K562 (cell line): ENCODE measurements at places on chromosomes 7 and 10.

- no peaks in the 10 kb centered on the region for H3K36me3 ChIP-seq
- no peak overlapping the region for H3K4me3 ChIP-seq
- H3K27me3 ChIP-seq, result no peaks in the 10 kb centered on the region
Observed at GRCh38 chr10:90226517-90226916, 525.1 kb downstream of the KIF20B start.

GRCh38 chr7:23628370-23628769 lies 31.2 kb downstream of the CCDC126 start:
- H3K4me1 ChIP-seq, result no peaks in the 10 kb centered on the region
- no peak for DNase-seq
- no peak overlapping the region for H3K27ac ChIP-seq
- no peaks in the 10 kb centered on the region for H3K36me3 ChIP-seq
- H3K27me3 ChIP-seq, result no peaks in the 10 kb centered on the region; the same call in 1 of the 2 replicates
- no peak overlapping the region for H3K4me3 ChIP-seq

GRCh38 chr10:129525401-129525801 lies 58.4 kb downstream of the MGMT start:
- no peaks in the 10 kb centered on the region for H3K4me1 ChIP-seq
- H3K27me3 ChIP-seq, result peaks cover 26% of the 10 kb centered on the region
- H3K36me3 ChIP-seq, result no peaks in the 10 kb centered on the region
- H3K27ac ChIP-seq, result no peak overlapping the region

GRCh38 chr10:7302930-7303557 lies 107.8 kb downstream of the SFMBT2 start:
- no peak overlapping the region for H3K27ac ChIP-seq
- H3K36me3 ChIP-seq, result 0 out of 3 replicates have a peak, but pooled peaks cover 2% of the 10 kb centered on the region
- H3K4me1 ChIP-seq, result peaks cover 7% of the 10 kb centered on the region; the same call in 1 of the 3 replicates
- DNase-seq, result no peak
- H3K27me3 ChIP-seq, result no peaks in the 10 kb centered on the region

GRCh38 chr7:26685606-26686005 lies 178.8 kb downstream of the SKAP2 start:
- H3K36me3 ChIP-seq, result no peaks in the 10 kb centered on the region
- no peak overlapping the region for H3K4me3 ChIP-seq
- no peak for DNase-seq
- no peak overlapping the region for H3K27ac ChIP-seq

DNA sequence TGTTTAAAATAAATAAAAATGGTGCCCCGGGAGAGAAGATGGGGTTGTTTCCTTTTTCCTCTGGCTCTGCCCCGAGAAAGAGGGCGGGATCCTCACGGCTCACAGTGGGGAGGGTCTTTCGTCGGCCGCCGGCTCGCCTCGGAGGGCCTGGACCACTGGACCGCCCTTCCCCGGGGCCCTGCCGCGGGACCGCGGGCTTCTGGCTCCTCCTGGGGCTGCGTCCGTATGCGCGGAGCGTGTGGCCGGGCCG lies 3.5 kb upstream of the IGF2BP3 start:
- H3K4me3 ChIP-seq, result peak overlapping the region; percentile 66
- H3K27me3 ChIP-seq, result no peaks in the 10 kb centered on the region
- DNase-seq, result no peak
- 0 out of 3 replicates have a peak, but pooled peaks cover 2% of the 10 kb centered on the region for H3K36me3 ChIP-seq
- peak overlapping the region; percentile 93 for H3K27ac ChIP-seq

DNA sequence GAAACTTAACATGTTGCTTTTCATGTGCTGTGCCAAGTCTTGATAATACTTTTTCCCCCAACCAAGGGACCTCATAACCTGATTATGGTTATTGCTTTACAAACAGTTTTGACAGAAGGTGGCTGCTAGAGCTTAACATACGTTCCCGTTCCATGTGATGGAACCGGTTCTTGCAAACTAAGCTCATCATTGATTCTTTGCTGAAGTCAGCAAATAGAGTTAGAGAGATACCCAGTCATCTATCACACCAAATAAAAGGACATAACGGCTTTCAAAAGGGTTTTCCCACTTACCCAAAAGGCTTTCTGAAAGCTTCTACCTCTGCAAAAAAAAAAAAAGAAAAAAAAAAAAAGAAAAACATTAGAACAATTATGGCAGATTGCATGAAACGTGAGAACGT lies 230.3 kb upstream of the MDFIC start:
- no peak overlapping the region for H3K27ac ChIP-seq
- no peak overlapping the region for H3K4me3 ChIP-seq
- H3K36me3 ChIP-seq, result no peaks in the 10 kb centered on the region
- no peaks in the 10 kb centered on the region for H3K4me1 ChIP-seq
- H3K27me3 ChIP-seq, result no peaks in the 10 kb centered on the region

- 0 out of 3 replicates have a peak, but pooled peaks cover 2% of the 10 kb centered on the region for H3K27me3 ChIP-seq
- H3K36me3 ChIP-seq, result no peaks in the 10 kb centered on the region
- no peak overlapping the region for H3K4me3 ChIP-seq
- DNase-seq, result no peak
Observed at GRCh38 chr7:55348502-55348901, 16.6 kb upstream of the LANCL2 start.

DNA sequence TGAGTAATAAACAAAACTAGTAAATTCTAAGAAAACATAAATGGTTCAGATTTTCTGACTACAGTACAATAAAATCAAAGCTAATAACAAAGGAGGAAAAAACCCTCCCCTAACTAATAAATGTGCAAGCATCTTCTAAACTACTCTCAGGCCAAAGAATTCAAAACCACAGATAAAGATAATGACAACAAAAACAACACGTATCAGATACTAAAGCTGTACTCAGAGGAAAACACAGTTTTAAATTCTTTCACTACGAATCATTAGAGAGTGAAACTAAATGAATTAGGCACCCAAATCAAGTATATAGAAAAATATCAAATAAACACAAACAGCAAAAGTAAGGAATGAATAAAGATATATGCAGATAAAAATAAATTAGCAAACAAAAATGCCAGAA lies 200.9 kb downstream of the TEX36 start:
- H3K4me3 ChIP-seq, result no peak overlapping the region
- no peaks in the 10 kb centered on the region for H3K36me3 ChIP-seq
- no peak overlapping the region for H3K27ac ChIP-seq

DNA sequence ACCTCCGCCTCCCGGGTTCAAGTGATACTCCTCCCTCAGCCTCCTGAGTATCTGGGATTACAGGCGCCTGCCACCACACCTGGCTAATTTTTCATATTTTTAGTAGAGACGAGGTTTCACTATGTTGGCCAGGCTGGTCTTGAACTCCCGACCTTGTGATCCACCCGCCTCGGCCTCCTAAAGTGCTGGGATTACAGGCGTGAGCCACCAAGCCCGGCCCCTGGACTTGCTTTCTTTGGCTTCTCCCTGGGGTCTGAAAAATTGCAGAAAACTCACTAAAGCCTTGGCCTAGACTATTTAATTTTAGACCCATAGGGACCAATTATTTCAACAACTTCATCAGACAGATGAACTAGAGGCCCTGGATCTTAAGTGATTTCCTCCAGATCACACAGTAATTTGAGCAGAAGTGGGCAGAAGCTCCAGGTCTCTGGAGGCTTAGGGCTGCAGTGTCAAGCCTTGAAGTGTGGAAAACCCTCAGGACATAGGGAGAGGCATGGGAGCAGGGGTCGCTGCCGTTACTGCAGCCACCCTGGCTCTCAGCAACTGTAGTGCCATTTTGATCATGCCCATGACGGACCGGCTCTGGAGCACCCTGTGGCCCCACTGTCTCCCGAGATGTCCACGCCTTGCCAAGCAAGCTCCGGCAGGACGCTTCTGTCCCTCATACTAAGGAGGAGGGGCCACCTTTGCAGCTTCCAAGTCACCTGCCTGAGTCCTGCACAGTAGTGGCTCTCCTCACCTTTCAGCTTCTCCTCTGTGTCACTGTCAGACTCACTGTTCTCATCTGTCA lies 72.4 kb downstream of the DENND2A start:
- no peak overlapping the region for H3K27ac ChIP-seq
- no peak for DNase-seq
- H3K4me1 ChIP-seq, result no peaks in the 10 kb centered on the region
- peaks cover 87% of the 10 kb centered on the region for H3K27me3 ChIP-seq
- H3K36me3 ChIP-seq, result no peaks in the 10 kb centered on the region
- no peak overlapping the region for H3K4me3 ChIP-seq

DNA sequence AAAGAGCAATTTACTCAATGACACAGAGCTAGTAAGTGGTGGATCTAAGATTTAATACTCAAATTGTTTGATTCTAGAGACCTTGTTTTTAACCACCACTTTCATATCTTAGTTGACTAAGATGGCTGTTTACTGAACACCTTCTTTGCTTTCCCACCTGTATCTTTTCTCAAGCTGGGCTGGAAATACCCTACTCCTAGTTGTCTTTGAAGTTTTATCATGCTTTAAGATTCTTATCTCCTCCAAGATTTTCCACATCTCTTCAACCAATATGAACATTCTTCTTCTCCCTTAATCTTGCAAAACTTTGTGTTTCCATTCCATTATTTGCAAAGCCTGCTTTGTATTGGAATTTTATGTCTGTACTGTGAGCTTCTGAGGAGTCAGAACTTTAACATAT lies 157.9 kb downstream of the NXPH1 start:
- H3K36me3 ChIP-seq, result no peaks in the 10 kb centered on the region
- H3K4me3 ChIP-seq, result no peak overlapping the region
- no peaks in the 10 kb centered on the region for H3K4me1 ChIP-seq
- H3K27me3 ChIP-seq, result no peaks in the 10 kb centered on the region
- no peak for DNase-seq

DNA sequence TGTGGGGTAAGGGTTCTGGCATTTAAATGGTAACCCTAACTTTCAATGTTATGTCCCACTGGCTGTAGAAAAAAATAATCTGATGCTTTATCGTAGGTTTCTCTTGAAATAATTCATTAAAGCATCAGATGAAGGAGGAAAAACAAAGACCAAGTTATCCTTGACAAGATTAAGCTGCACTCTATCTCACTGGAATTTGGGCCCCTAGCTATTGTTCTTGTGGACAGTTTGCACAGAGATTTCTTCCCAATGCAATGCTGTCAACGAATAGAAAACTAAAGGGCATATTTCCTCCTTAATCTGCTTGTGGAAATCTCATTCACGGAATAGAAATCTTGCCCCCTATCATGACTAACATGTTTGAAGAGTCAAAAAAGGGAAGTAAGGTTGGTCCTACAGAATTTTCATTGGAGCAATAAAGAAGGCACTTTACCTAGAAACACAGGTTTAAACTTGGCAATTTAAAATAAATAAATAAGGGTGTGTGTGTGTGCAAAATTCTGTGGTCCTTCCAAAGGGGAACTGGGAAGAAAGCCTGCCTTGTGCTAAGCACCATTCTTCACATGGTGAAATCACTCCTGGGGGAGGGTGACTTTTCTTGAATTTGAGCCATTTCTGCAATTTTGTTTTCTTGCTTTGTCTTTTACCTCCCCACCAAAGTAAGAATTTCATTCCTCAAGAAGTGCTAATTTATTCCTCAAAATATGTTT lies 242.8 kb downstream of the GLI3 start:
- H3K27ac ChIP-seq, result no peak overlapping the region
- H3K4me3 ChIP-seq, result no peak overlapping the region
- no peaks in the 10 kb centered on the region for H3K27me3 ChIP-seq
- no peaks in the 10 kb centered on the region for H3K36me3 ChIP-seq
- H3K4me1 ChIP-seq, result no peaks in the 10 kb centered on the region

- H3K27ac ChIP-seq, result no peak overlapping the region
- DNase-seq, result no peak
- no peaks in the 10 kb centered on the region for H3K27me3 ChIP-seq
Observed at GRCh38 chr7:43353902-43354301, 229.0 kb upstream of the STK17A start.

GRCh38 chr7:16648551-16648950 lies 2.6 kb downstream of the BZW2 start:
- no peaks in the 10 kb centered on the region for H3K27me3 ChIP-seq
- H3K4me1 ChIP-seq, result peaks cover 35% of the 10 kb centered on the region
- no peak for DNase-seq
- H3K4me3 ChIP-seq, result peak overlapping the region; percentile 90; the same call in 1 of the 2 replicates
- H3K27ac ChIP-seq, result no peak overlapping the region

DNA sequence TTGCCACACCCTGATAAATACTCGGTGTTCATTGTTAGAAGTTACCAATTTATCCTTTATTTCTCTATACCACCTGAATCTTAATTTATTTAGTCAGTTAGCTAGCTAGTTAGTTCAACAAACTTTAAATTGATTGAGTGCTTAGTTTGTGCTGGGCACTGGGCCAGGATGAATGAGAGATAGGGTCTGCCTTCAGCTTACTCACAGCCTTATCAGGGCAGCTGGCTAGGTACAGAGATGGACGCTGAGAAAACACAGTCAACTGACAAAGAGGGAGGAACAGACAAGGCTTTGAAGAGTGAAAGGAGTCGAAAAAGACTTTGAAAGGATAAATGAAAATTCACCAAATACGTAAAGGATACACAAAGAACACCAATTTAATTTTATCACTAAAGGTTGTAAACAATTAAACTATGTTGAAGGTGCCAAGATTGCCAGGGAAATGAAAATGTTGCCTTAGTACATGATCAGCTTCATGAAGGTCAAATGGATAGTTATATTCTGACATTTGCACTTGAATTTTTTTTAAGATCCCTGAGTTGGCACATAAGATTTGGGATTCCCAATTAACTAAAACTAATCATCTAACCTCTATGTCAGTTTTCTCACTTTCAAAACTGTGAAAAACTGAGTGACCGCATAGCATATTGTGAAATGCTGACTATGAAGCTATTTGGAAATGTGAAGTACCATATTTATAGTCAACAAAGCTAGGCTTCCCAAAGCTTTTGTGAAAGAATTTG lies 2.1 kb downstream of the CAV2 start:
- H3K36me3 ChIP-seq, result peaks cover 22% of the 10 kb centered on the region
- peak overlapping the region; percentile 53; the same call in 1 of the 2 replicates for H3K4me3 ChIP-seq
- H3K27me3 ChIP-seq, result no peaks in the 10 kb centered on the region
- H3K27ac ChIP-seq, result peak overlapping the region; percentile 73

DNA sequence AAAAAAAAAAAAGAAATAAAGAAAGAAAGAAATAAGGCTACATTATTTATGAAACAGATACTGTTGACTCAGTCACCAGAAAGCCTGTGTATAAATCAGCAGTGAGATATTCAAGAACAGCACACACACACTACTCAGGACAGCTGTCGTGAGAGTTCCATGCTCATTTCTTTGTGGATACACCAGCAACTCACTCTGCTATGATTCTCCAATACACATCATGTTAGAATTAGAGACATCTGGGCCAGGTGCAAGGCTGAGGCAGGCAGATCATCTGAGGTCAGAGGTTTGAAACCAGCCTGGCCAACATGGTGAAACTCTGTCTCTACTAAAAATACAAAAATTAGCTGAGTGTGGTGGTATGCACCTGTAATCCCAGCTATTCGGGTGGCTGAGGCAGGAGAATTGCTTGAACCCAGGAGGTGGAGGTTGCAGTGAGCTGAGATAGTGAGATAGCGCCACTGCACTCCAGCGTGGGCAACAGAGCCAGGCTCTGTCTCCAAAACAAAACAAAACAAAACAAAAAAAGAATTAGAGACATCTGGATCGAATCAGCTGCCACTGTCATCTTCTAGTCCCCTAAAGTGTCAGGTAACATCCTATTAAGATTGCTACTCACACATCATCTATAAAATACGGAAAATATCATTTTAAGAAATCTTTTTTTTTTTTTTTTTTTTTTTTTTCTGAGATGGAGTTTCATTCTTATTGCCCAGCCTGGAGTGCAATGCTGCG lies 11.2 kb upstream of the NUPR2 start:
- H3K27me3 ChIP-seq, result no peaks in the 10 kb centered on the region
- DNase-seq, result no peak
- H3K27ac ChIP-seq, result no peak overlapping the region
- no peaks in the 10 kb centered on the region for H3K4me1 ChIP-seq
- H3K36me3 ChIP-seq, result no peaks in the 10 kb centered on the region

- no peak overlapping the region for H3K4me3 ChIP-seq
- H3K27me3 ChIP-seq, result no peaks in the 10 kb centered on the region
- no peaks in the 10 kb centered on the region for H3K4me1 ChIP-seq
- H3K27ac ChIP-seq, result no peak overlapping the region
- H3K36me3 ChIP-seq, result no peaks in the 10 kb centered on the region
Observed at GRCh38 chr10:8402576-8402975, 348.1 kb downstream of the GATA3 start.
